ENCODE measurements at places on chromosomes 4 and X.
A peak's percentile ranks its signal among the peaks of the same experiment; 100 is the strongest.

GRCh38 chr4:146274774-146275173, 60.4 kb downstream of the REELD1 start:
- DNase-seq, result no peak

GRCh38 chr4:2441393-2442174, 22.8 kb downstream of the CFAP99 start:
- peak; percentile 75 for DNase-seq

DNA sequence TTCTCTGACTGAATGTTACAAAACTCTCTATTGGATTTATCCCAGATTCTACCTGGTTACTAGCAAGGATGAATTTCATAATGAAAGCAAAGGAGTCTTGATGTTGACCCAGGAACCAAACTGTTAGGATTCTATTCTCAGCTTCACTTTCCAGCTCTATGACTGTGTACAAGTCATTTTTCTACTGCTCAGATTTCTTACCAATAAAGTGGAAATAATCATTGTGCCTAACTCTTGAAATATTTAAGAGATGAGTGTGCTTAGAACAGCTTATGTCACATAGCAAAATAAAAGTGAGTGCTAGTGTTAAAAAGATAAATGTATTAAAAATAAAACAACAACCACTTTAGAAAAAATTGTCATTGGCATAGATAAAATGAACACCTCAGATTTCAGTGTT, 45.6 kb downstream of the EPHA5 start:
- DNase-seq, result no peak

DNA sequence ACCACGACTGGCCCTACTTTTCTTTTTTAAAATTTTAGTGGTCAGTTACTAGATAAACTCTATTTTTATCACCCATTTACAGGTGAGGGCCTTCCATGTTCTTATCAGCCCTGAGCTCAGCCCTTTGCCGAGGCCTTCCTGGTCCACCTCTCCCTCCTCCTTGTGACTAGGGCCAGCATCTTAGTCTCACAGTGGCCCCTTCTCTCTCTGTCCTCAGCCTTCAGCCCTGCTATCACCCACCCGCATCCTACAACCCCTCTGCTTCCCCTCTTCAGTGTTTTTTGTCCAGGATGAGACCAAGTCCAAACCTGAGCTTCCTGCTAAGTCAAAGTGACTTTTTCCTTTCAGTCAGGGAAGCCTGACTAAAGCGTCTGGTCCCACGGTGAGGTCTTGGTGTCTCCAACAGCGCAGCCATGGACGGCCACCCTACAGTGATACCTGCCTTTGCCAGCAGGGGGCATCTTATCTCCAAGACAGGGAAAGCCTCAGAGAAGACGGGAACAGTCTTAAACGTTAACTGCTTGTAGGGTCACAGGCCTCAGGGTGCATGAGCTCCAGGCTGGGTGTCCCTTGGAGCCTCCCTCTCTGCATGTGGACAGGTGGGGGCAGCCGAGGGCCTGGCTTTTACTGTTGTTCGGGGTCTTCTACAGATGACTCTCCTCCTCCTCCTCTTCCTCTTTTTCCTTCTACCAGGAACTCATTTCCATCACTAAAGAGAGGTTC, 11.7 kb upstream of the GAGE10 start:
- DNase-seq, result no peak

GRCh38 chr4:140617499-140618248, 48.9 kb upstream of the UCP1 start:
- DNase-seq, result no peak

DNA sequence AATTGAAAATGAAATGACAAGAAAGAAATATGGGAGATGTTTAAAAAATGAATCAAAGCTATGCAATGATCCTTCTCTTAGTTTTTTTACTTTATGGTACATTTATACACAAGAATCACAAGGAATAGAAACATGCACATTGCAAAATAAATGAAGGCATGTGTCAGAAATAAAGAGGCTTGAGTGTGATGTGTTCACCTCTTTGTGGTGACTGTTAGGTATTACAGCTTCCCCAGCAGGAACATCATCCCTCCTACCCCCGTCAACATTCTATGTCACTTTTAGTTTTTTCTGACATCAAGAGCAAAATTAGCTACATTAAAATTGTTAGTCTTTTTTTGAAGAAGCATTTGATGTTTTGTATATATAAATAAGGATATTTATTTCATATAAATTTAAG, 214.8 kb downstream of the SLC4A4 start:
- DNase-seq, result no peak

GRCh38 chr4:54484383-54484782, 173.4 kb upstream of the KIT start:
- no peak for DNase-seq
